Globus pallidus (tissue), 1 donor: ENCODE measurements at places on chromosomes 11 and 22.

DNA sequence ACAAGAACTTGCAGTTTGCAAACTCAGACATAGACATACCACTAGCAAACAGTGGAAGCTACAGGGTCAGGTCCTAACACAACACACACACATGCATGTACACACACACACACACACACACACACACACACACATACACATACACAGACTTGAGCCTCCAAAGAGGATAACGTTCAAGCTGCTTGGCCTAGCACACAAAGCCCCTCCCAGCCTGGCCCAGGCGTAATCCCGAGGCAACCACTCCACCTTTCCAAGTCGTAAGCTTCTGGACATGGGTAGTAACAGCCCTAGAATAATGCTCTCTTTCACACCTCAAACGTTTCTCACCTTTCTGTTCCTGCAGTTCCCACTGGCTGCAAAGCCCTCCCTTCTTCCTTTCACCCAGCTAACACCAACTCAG is 88.6 kb downstream of the LARGE1 start:
- no peak for DNase-seq

- no peak for DNase-seq
These were observed 153.9 kb downstream of the NAV2 start for GRCh38 chr11:19866521-19866920.

- no peak for DNase-seq
These were observed 275.2 kb upstream of the SORL1-AS1 start for GRCh38 chr11:121727942-121728341.

DNA sequence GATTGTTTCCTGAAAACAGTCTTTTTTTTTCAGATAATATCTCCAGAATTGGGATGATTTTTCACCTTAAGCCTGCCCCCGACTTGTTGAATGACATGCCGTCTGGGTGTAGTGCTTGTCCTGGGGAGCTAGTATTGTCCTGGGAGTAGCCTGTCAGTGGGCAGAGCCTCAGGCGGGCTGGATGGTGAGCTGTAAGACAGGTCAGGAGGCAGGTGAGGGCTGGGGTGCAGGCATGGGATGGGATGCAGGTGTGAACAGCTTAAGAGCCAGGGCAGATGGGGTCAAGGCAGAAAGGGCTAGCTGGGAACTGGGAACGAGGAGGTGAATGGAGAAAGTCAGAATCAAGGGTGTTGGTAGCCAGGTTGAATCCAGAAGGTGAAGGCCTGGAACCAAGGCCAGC is 200.2 kb downstream of the CSNK2A3 start:
- DNase-seq = no peak

DNA sequence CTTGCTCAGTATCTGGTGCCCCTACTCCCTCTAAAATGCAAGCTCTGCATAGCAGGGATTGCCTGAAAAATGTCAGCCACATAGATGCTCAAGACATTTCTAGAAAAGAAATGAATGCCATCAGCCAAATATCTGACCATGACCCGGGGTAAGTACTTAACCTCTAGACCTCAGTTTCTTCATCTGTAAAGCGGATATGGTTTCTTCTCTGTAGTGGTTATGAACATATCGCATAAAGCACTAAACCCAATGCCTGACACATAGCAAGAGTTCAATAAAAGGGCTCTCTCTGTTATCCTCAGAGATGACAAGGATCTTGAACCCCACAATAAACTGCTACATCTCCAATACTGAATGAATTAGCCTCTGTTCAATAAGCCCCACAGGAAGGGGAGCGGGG is 122.6 kb downstream of the ABTB2 start:
- no peak for DNase-seq

GRCh38 chr11:116485425-116485824 is 287.4 kb downstream of the BUD13 start:
- DNase-seq = no peak

- no peak for DNase-seq
These were observed 24.6 kb downstream of the LRFN4 start for GRCh38 chr11:66881451-66881835.

GRCh38 chr11:94910779-94911178 is 62.6 kb downstream of the CWC15 start:
- no peak for DNase-seq

DNA sequence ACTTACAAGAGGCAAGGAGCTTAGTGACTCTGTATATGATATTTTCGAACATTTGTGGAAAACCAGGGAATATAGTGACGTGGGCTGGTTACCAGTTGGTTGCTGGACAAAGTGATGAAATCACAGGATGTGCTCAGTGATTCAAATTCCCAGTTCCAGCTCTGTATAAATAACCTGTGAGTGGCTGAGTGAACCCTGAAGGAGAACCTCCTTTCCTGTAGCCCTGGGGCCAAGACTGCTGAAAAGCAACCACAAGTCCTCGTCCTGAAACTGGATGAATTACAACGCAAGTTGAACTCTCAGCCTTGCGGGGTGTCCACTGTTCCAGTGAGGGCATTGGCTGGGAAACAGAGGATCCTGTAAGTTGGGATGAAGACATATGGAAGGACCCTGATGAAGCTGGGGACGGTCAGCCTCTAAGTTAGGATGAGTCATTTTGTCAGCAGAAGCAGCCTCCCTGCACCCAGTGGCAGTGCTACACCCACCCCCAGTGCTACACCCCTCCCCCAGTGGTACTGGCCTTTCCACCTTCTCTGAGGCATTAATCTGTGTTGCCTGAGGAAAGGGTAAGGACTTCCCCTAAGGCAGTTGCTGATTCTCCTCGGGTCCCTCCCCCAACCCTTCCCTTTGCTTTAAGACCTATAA is 22.0 kb upstream of the CD81 start:
- no peak for DNase-seq

DNA sequence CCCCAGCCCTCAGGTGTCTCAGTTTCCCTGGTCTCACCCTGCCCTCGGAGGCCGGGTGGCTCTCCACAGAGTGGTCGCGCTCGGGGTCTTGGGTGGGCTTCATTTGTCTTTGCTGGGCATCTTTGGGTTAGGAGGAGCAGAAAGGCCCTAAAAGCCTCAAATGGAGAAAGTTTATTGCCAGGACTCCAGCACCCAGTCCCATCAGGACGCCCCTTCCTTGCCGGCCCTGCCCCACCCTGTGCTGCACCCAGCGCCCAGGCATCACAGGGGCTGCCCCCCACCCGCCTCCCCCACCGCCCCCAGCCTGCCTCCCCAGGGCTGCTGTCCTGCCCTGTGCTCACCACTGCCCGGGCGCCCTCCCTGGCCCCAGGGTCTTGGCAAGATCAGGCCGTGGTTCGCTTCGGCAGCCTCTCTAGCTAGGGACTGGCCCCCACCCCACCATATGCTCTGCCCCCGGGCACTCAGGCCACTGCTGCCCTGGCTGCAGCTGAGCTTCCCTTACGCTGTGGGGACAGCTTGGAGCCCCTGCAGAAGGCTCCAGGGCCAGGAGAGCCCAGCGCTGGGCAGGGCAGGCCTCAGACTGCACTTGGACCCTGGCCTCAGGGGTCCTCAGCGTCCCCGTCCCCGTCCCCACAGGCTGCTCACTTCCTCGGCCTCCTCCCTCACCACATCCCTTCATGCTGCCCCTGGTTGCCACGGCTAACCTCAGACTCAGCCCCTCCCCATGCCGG is 31.4 kb downstream of the MOB2 start:
- DNase-seq = no peak

DNA sequence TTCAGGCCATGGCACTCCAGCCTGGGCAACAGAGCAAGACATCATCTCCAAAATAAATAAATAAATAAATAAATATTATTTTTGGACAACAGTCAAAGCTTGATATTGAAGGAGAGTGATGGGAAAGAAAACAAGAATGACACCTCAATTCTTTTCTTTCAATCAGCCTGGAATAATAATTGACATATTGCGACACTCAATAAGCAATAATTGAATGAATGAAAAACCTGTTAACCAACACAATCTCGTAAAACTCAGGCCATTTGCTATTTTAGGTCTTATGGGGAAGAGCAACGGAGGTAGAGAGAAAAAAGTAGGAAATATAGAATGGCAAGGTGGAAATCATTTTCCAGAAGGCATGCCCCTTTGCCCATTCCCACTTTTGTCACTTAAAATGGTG is 10.5 kb upstream of the RBFOX2 start:
- no peak for DNase-seq

DNA sequence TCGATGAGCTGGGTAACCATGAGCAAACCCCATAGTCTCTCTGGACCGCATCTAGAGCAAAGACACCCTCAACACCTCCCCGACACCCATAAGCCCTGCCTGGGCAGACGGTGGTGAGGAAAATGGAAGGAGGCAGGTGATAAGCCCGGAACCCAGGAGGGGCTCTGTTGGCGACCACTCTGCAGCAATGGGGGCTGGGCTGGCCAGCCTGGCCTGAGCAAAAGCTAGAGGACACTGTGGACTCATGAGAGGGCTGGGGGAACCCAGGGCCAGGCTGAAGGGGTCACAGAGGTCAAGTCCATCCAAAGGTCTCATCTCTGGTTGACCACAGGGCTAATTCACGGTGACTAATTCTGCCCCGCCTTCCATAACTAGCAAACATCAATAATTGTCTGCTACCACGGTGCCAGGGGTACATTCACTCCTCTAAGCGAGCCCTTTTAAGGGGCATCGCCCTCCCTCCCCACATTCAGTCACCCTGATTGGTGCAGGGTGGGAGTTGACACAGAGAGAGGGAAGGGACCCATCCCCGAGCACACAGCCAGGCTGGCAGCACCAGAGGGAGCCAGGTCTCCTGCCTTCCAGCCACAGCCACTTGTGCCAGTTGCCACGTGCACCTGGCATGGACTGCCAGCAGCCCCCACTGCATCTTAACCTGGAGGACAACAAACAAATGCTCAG is 4.0 kb downstream of the PYGM start:
- no peak for DNase-seq

DNA sequence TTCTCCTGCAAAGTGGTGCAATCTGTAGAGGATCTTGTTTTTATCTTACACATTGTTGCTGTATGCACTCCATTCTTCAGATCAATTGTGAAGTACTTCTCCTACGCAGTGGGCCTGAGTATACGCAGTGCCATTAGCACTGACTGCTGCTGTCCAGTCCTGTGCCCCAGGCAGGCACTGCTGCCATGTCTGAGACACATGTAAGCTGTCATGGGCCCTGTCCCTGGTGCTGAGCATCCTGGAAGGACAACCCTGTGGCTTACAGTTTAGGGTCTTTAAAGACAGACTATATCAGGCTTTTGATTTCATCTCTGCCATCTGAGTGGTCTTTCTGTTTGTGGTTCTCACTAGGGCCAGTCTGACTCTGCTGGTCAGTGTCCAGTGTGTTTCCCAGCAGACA is 44.8 kb upstream of the PTPN5 start:
- no peak for DNase-seq

DNA sequence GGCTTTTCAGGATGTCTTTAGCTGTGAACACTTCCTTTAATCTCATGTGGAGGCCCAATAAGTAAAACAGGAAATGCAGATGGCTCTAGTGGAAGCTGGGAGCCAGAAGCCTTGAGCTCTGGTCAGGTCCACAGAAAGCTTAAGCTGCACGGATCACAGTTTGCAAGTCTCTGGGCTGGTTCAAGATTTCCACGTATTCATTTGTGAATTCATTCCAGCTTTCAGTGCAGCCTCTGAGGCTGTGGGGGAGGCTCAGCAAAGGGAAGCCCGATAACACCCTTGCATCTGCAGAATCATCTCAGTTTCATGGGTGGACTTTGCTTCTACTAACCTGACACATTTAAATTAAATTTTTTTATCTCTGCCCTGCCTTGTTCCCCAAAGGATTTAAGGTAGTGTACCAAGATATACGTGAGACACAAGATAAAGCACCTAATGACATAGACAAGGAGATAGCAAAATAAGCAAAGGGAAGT is 65.6 kb downstream of the ISX start:
- no peak for DNase-seq
